NCI-H1436 treated with DMSO at 0.1 percent for 48 hours (cell line): ENCODE measurements at places on chromosomes 5 and 9.

GRCh38 chr5:96885518-96886338 is 9.4 kb downstream of the ERAP2 start:
- no peak for DNase-seq

DNA sequence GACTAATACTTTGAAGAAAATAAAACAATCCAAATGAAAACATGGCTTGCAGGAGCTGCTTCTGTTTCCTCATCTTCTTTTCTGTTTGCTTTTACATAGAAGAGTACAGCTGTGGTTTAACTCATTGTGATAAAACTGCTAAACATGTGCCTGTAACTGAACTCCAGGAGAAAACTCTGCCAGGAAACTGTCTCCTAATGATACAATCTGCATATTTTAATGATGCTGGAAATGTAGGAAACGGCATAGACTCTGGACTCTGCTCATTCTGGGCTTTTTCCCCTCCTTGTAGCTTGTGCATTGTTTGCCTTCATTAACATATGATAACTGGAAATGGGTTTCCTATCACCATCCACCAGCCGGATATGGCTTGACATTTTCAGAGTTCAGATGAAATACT is 813.3 kb upstream of the WWC1 start:
- no peak for DNase-seq

DNA sequence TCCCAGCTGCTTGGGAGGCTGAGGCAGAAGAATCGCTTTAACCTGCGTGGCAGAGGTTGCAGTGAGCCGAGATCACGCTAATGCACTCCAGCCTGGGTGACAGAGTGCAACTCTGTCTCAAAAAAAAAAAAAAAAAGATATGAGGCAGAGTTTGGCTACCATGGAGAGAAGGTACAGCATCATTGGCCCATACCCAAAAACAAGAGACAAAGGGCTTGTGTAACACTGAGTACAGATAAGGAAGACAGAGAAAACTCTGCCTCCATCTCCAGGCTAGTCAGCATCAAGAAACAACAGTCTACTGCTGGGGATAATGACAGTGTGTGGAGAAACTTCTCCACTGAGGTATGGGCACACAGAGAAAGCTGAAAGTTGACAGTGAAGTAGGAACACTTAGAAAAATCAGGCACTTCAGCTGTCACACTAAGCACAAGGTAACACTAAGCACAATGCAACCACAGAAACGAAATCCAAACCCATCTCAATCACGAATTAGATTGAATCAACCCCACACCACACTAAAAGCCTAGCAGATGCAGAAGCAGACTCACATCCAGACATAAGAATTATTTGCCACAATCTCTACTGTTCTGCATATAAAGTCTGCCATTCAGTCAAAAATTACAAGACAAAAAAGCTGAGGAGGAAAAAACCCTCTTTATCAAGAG is 10.5 kb downstream of the PJA2 start:
- no peak for DNase-seq

GRCh38 chr9:136021171-136021871 is 60.1 kb upstream of the UBAC1 start:
- DNase-seq, result no peak

DNA sequence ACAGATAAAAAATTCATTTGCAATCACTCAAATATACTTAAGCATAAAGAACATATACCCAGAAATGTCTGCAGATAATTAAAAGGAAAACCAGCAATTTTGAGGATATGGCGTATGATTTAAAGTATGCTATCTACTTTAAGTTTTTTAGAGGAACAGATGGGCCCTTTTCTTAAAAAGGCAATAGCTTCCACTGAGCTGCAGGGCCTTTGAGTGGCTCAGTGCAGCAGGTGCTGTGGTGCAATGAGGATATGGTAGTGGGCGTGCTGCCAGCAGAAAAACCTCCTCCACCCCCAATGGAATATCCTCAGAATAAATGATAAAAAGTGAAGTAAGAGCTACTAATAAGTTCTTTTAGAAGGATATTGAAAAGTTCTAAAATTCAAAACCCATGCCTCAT is 814.5 kb downstream of the MTRR start:
- no peak for DNase-seq

GRCh38 chr5:141858079-141858765 is 20.0 kb downstream of the PCDH1 start:
- no peak for DNase-seq

GRCh38 chr9:15606643-15607472 is 54.0 kb downstream of the CCDC171 start:
- DNase-seq, result peak; percentile 1

DNA sequence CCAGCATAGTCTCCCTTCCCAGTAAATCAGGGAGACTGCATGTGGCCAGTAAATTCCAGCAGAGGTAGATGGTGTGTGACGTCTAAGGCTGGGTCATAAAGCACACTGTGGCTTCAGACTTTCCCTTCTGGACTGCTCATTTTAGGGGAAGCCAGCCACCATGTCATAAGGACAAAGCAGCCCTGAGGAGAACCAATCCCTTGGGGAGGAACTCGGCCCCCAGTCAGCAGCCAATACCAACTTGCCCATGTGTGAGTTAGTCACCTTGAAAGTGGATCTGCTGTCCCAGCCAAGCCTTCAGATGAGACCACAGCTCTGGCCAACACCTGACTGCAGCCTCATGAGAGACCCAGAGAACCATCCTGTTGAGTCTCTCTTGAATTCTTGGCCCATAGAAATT is 14.7 kb upstream of the NINJ1 start:
- DNase-seq, result no peak

GRCh38 chr5:125142458-125142857 is 396.0 kb upstream of the ZNF608 start:
- no peak for DNase-seq

DNA sequence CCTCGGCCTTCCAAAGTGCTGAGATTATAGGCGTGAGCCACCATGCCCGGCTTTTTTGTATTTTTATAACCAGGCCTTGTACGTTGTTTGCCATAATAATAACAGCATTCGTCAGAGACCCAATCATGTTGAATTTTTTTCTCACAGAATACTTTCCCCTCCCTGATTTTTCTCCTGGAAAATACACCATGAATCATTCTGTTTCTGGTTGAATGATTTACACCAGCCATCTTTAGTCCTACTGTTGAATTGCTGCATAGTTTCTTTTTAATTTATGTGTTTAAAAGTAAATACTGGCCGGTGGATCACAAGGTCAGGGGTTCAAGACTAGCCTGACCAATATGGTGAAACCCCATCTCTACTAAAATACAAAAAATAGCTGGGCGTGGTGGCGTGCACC is 3.5 kb downstream of the CNOT8 start:
- no peak for DNase-seq

- DNase-seq, result no peak
Measured at GRCh38 chr9:6006749-6007057, 8.7 kb downstream of the RANBP6 start.

DNA sequence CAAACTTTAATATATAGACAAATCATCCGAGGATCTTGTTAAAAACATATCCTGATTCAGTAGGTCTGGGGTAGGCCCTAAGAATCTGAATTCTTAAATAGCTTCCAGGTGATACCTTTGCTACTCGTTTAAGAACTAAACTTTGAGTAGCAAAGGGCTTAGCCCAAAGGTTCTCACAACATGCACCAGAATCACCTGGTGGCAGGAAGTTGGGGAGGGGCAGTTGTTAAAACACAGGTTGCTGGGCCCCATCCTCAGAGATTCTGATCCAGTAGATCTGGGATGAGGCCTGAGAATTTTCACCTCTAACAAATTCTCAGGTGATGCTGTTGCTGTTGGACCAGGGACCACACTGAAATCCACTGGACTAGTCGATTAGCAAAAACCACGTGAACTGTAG is 20.0 kb upstream of the RGMB start:
- no peak for DNase-seq

DNA sequence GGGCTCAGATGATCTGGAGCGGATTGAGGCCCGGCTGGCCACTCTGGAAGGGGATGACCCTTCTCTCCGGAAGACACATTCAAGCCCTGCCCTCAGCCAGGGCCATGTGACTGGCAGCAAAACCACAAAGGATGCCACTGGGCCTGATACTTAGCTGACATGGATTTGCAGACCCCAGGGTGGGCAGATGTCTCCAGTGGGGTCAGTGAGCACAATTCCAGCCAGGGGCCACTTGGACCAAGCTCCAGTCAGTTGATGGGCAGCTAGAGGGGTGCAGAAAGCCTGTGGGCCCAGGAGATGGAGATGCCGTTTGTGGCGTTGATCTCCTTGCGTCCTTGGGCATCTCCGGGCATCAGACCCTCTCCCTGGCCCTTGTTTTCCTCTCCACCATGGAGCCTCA is 46.7 kb downstream of the PSD2 start:
- DNase-seq, result no peak

- DNase-seq, result no peak
Measured at GRCh38 chr5:147359101-147359500, 124.3 kb downstream of the STK32A start.

- no peak for DNase-seq
Measured at GRCh38 chr9:35673132-35674024, at the start of gene CA9. Gene CA9 (plus strand): TSS chr9:35673928. CDS start chr9:35673960, 32 bp downstream.

GRCh38 chr5:147927901-147928300 is 21.6 kb upstream of the C5orf46 start:
- no peak for DNase-seq

DNA sequence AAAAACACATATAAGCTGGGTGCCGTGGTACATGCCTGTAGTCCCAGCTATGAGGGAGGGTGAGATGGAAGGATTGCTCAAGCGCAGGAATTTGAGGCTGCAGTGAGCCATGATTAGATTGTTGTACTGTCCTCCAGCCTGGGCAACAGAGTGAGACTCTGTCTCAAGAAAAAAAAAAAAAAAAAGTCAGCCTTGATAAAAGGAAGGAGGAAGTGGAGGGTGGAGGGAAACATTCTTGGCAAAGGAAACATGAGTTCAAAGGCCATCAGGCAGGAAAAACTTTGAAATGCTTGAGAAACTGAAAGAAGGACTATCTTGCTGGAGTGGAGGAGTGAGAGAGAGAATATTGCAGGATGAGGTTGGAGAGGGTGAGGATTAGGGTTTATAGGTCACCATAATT is 18.3 kb upstream of the ANKHD1 start:
- DNase-seq, result no peak
